ENCODE measurements at places on chromosomes 5 and 9.

GRCh38 chr5:81292130-81292529 lies 9.3 kb upstream of the ZCCHC9 start:
- DNase-seq: no peak

- no peak for DNase-seq
These were observed 70.8 kb downstream of the RAB24 start for GRCh38 chr5:177232761-177233160.

GRCh38 chr9:102113191-102113590 lies 374.7 kb upstream of the GRIN3A start:
- DNase-seq: no peak

- DNase-seq: no peak
These were observed 65.9 kb downstream of the PRKACG start for GRCh38 chr9:68947842-68948569.

Data from GM13977 (cell line).